Activated CD4-positive, alpha-beta memory T cell treated with anti-CD3 and anti-CD28 coated beads, Interleukin-2, amount 10 ng/mL, durations not matched to agents 7 days and 5 days (primary cell): ENCODE measurements at places on chromosomes 12 and 14.

GRCh38 chr14:72780751-72781150 lies 113.2 kb downstream of the DPF3 start:
- DNase-seq: no peak

GRCh38 chr14:58805605-58806409 lies 168.0 kb downstream of the DACT1 start:
- no peak for DNase-seq

GRCh38 chr14:79730953-79731352 lies 480.4 kb downstream of the DIO2 start:
- DNase-seq: no peak

DNA sequence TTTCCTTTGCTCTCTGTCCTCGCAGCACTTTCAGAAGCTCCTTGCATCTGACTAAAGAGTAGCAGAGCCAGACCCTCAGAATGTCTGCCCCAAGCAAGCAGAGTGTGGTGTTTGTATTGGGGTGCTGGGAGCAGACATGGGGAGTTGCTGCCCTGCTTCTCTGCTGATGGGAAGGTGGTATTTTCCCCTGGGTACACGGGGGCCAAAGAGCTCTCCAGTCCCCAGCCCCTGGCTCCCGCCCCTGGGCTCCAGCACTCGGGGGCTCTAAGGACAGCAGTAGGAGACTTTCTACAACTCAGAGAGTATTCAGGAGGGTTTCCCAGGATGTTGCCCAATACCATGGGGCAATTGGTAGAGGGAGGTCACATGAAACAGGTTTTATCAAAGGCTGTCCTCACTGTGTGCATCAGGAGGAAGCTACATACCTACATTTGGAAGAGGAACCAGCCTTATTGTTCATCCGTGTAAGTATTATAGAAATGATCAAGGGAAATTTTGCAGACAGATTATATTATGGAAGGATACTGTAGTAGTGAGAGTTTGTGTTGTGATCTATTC lies 50.3 kb downstream of the DAD1 start:
- DNase-seq: no peak

DNA sequence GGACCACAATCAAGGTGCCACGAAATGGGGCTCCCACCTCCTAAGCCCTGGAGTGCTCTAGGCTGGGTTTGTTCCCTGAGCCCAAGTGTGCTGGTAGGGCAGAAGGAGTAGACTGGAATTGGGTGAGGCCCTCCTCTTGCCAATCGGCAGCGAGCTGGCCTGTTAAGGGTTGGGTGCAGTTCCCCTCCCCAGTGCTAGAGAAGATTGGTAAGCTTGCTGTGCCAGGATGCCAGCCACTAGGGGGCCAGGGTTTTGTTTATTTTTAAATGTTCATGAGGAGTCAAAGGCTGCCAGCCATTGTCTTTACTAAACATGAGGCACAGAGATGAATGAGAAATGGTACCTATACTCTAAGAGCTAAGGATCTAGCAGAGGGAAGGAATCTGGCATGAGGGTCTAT lies 79.7 kb downstream of the SPTB start:
- DNase-seq: peak; percentile 23

DNA sequence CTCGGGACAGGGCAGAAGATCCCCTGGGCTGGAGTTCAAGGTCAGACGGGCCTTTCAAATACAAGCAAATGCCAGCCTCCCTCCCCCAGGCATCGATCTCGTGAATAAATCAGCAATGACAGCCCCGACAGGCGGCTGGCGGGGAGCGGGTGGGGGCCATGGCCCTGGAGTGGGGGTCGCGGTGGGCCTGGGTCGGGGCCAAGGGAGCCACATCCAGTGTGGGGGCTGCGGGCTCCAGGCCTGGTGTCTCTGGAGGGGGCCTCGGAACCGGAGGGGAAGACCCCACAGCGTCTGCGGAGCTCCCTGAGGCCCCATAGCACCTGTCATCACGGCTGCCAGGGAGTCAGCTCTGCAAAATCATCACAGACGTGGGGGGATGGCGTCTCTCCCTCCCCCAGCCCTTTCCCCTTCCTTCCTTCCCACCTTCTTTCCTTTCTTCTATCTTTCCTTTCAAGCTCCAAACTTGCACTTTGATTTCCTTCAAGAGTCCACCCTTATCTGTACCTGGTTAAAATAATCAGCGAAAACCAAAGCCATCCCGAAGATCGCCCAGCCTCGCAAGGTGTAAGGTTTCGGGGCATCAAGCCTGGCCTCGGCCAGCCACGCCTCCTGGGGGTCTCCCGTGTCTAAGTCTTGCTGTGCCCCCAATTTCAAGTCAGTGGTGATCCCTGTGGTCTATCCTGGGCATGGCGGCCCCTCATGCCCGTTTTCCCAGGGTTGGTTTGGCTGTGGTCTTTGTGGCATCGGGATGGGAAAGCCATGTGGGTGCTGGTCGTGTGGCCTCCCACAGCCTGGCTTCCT lies 92.1 kb downstream of the NOC4L start:
- DNase-seq: no peak

GRCh38 chr12:27974735-27975221 lies 2.2 kb upstream of the PTHLH start:
- DNase-seq: no peak

DNA sequence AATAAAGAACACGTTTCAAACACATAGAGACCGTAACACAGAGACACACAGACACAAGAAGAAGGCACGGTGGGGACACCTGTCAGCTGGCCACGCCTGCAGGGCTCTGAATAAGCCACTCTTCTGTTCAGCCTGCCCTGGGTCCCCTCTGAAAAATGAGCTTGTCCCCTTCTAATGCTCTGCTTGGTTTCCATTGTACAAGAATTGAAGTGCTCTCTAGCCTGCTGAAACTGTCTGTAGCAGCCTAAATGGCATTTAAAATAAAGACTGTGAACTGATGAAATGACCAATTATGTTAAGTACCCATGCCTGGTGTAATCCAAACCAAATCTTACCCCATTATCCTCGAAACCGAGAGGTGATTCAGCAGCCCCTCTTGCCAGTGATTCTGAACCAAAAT lies 139.8 kb downstream of the FOXN3 start:
- DNase-seq: no peak

DNA sequence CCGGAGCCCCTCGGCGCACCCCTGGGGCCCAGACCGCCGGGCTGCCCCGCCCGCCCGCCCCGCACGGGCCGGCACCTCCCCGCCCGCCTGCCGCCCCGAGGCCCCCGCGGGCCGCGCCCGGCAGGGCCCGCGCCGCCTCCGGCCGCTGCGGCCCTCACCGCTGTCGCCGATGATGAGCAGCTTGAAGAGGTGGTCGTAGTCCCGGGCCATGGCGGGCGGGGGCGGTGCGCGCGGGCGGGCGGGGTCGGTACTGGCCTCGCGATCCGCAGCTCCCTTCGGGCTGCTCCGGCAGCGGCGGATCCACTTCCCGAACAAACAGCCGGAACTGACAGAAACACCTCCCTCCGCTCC lies at the start of gene RAB35:
Gene RAB35, minus strand, starts transcription at position 313 of the 351 bp plus-strand sequence. Its CDS starts 103 bp downstream, at position 210.
- no peak for DNase-seq

DNA sequence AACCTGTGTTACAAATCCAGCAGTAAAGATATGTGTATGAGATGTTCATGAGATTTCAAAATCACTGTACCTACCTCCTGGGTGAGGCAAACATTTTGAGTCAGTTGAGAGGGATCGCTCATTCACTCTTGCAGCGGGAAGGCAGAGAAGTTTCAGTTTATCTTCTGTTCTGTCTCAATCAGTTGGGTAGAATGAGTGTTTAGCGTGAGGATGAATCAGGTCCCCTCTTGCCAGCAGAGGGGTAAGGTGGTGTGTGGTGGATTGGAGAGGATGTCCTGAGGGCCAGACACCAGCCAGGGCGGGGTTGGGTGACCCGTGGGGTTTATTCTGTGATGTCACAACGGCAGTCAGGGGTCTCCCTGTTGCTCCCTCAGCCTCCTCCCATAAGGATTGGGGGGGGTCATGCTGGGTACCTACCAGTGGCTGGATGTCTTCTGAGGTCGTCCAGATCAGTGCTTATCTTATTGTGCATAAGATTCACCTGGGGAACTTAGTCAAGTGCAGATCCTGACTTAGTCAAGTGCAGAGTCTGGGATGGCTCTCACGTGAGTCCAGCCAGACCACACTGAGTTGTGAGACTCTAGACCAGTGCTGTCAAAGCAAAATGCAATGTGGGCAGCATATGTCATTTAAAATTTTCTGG lies at the start of gene GSG1:
Gene GSG1, minus strand, starts transcription at position 277 of the 643 bp plus-strand sequence. Its CDS starts 155 bp downstream, at position 122.
- peak; percentile 32 for DNase-seq

GRCh38 chr14:34983786-34984185 lies 994 bp downstream of the SRP54 start:
- no peak for DNase-seq

DNA sequence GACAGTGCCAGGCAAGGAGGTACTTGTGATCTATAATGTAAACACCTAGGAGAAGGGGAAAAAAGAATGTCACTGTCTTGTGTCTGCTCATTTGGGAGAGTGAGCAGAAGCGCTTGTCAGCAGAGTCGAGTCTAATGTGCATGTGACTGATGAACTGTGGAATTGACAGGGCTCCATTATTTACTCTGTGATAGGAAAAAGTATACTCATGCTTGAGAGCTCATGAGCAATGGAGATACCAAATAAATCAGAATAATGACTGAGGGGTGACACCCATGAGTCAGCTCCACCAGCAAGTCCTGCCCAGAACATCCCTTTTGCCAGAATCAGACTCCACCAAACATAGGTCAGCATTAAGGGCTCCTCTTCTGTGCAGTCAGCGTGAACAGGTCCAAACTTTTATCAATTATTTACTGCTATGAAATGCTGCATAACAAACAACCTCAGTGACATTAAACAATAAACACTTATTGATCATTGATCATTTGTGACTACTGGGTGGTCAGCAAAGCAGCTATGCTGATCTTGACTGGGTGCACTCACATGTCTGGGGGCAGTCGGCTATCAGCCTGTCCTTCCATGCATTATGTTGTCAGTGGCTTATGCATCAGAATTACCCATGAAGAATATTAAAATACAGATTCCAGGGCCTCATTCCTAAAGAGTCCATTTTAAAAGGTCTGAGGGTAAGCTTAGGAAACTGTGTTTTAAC lies 29.2 kb upstream of the WSCD2 start:
- DNase-seq: no peak

DNA sequence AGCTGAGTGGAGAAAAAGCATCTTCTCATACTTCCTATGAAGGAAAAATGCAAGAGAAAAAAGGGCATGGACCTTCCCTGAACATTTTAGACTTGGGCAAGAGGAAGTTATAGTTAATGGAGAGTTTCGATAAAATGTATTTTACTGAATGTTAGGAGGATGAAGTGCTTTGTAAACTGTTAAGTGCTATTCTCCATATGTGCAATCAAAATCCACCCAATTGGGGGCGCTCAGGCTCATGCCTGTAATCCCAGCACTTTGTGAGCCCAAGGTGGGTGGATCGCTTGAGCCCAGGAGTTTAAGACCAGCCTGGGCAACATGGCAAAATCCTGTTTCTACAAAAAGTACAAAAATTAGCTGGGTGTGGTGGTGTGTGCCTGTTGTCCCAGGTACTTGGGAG lies 1.9 kb upstream of the CNPY2 start:
- no peak for DNase-seq

GRCh38 chr14:59295951-59296350 lies 107.5 kb downstream of the DAAM1 start:
- no peak for DNase-seq

DNA sequence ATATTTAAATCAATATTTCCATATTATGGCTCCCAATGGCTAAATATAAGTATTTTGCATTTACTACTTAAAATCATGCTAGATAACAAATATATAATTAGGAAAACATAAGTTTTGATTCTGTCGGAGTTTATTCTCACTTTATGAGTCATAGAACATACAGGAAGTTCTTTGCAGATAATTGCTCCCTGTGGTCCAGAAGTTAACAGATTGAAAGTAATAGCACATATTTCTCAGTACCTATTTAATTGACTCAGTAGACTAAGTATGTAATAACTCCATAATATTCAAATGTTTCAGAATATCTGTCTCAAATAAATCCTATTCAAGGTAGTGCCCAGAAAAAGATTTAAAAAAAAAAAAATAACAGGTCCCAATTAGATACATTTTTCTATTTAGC lies 806.0 kb upstream of the ATXN7L3B start:
- no peak for DNase-seq

- no peak for DNase-seq
These were observed 139.1 kb downstream of the MDGA2 start for GRCh38 chr14:47536341-47536740.

- DNase-seq: no peak
These were observed 52.7 kb downstream of the TBX3 start for GRCh38 chr12:114631242-114631641.

GRCh38 chr14:20680843-20681347 lies 3.5 kb upstream of the RNASE4 start:
- no peak for DNase-seq

GRCh38 chr12:6386491-6386890 lies 2.5 kb downstream of the LTBR start:
- DNase-seq: no peak

GRCh38 chr14:68655021-68655831 lies 137.6 kb downstream of the ZFP36L1 start:
- peak; percentile 5 for DNase-seq

DNA sequence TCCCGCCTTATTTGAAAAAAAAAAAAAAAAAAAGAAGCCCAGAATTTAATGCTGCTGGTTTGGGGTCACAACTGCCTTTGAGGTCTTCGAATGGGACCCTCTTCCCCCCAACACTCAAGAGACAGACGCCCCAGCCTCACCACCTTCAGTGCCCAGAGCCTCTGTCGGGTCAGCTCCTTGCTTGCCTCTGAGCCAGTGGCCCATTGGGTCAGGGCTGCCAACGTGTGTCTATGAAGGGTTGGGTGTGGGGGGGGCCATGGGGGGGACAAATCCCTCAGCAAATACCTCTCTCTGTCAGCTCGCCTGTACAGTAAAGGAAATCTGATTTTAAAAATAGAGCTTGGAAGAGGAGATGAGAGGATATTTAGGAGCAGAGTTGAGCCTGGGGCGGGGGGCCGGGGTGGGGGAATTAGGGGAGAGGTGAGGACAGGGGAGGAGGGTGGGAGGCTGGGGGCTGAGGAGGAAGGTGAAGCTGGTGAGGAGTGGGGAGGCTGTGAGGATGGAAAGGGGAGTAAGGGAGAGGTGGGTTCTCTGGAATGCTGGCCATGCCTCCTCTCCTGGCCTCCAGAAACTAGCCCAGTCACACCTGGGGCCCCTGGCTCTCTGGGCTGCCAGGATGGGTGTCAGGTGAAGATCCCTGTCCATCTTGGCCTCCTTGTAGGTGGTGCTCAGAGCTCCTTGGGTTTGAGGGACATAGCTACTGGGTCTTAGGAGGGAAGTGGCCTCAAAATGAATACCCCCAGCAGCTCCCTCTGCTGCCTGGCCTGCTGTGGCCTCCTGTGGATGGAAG lies 13.3 kb downstream of the RTL1 start:
- no peak for DNase-seq

GRCh38 chr14:70887207-70887681 lies 20.0 kb upstream of the PCNX1 start:
- DNase-seq: no peak

DNA sequence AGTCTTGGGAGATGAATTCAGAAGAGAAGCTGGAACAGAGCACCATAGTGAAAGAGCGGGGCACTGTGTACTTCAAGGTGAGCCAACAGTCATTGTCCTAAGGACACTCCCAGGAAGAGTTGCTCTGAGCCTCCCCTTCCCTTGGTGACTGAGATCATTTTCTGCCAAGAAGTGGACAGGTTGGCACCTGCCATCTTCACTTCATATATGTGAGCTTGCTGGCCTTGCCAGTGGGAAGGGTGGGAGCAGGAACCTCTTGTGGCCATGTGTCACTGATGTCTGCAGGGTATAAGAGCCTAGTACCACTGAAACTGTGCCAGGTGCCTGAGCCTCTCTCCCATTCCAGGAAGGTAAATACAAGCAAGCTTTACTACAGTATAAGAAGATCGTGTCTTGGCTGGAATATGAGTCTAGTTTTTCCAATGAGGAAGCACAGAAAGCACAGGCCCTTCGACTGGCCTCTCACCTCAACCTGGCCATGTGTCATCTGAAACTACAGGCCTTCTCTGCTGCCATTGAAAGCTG lies 5.3 kb downstream of the FKBP4 start:
- DNase-seq: no peak
